HepG2 (cell line): ENCODE measurements at places on chromosomes 2 and 18. TPM values are rescaled to one million over a fixed set of nuclear protein-coding genes. Genes with fewer than 3 reads are reported as not detected.

The GKN2 gene
- total RNA-seq, result not detected in 2 replicates

The PRKAG3 gene
- total RNA-seq, result not detected in 2 replicates

The ABCB6 gene
- total RNA-seq, result 51.3 and 137 TPM in 2 replicates

DNA sequence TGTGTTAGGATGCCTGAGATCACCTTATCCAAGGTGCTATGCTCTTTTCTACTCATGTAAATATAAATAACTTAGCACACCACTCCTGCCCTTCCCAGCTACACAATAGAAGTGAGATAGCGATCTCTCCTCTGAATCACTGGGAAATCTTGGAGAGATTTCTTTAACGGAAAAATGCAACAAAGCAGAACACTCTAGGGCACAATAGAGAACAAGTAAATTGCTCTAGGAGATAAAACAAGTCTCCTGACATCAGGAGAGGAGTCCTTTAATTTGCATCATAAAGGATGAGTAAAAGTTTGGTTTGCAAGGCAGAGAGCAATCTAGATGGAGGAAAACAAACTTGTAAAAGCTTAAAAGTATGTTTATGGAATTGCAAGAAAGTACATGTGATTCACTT, 224.1 kb downstream of the PAX3 start:
- DNase-seq, result no peak

- no peak for DNase-seq
Observed at GRCh38 chr18:45231617-45232016, 383.7 kb upstream of the SLC14A2 start.

DNA sequence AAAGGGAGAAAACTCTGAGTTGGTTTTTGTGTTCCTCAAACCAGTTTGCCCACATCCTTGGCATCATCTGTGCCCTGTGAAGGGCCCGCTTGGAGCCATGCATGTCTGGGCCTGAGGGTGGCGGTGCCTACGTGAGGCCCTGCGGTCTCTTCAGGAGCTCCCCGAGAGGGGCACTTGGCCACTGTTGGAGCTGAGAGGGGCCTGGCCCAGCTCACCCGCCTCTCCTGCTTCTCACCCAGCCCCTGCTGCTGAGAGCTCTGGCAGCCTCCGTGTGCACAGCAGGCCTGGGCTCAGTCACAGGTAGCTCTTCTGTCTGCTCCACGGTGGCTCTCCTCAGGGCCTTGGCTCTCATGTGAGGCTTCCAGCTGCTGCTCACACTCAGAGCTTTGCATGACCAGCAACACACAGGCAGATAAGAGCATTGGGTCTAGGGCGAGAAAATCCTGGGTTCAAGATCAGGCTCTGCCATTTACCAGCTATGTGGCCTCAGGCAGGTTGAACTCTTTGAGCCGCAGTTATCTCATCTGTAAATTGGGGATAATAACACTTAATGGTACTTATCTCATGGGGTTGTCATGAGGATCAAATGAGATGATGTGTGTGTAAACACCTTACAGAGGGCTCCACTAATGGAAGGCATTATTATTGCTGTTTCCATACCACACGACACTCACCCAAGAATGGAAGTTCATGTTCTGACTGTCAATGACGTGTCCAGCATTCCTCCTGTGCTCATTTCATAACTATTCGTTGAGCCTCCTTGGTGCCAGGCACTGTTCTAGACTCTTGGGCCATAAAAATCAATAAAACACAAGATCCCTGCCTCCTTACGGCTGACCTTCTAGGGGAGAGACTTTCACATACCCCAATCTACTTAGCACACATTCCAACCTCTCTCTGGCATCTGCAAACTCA, 41.6 kb upstream of the PLB1 start:
- DNase-seq, result no peak

The SKOR2 gene
- not detected in 2 replicates for total RNA-seq

DNA sequence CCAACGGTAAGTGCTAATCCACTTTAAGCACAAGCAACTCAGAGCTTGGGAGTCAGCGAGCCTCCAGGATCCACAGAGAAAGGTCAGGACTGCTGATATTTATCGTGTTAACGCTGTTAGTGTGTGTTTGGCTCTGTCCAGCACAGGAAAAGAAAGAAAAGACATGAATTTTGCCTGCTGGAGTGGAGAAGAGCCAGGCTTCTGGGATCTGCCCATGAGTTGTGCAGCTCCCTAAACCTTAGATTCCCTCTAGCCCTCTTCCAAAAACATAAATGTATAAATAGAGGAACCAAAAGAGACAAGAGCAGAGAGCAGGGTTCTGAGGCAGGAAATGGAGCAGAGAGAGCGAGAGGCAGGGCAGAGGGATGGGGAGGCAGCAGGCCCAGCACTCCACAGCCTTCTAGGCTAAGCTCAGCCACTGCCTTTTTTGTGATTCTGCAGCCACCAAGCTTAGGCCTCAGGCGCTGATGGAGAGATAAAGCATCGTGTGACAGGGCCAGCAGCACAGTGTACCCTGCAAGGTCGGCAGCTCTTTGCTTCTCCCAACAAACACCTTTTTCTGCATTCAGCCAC, 14.5 kb upstream of the MAT2A start:
- DNase-seq, result no peak

The GPR55 gene
- not detected in 2 replicates for total RNA-seq

DNA sequence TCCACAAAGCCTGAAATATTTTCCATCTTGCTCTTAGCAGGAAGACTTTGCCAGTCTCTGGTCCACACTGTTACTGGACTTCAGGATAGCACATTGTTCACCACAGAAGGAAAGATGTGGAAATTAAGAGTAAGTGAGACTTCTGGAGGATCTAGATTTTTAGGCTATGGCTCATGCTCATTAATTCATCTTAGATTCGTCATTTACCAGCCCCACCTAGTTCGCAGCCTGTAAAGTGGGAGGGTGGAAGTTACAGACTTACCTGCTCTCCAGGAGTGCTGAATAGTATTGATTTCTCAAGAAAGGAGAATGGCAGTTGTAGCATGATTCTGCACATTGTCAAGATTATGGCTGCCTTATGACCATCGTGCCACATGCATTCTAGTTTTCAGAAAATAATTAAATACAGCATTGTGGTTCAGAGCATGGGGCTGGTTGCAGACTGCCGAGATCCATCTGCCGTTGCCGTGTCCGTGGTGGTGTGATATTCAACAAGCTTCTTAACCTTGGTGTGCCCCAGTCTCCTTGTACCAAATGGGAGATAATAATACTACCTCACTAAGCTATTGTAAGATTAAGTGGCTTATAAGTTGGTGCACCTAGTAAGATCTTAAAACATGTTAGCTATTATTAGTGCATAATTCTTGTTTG, 56.8 kb downstream of the RNF144A start:
- DNase-seq, result no peak

DNA sequence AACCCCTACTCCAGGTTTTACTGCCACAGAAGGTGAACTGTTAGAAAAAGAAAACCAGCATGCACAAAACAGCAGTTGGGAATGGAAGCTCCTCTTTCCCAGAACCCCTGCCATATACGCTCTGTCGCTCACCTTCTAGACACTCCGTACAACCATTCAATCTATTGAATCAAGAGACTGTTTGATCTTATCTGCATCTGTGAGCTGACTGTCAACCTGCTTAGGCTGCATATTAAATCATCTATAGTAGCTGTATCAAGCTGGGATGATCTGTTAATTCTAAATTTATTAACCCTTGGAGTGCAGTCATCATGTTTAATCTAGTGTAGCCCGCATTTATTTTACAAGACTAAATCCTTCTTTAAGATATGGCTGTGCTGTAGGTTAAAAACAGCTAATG, 13.6 kb upstream of the BCL11A start:
- DNase-seq, result no peak

The IL1R1 gene
- total RNA-seq, result 38.0 and 48.3 TPM in 2 replicates

- DNase-seq, result no peak
Observed at GRCh38 chr2:44562737-44563136, 201.0 kb downstream of the CAMKMT start.
